ENCODE measurements at places on chromosomes 4 and X. TPM values are rescaled to one million over a fixed set of nuclear protein-coding genes. Genes with fewer than 3 reads are reported as not detected.

The RAB9B gene
- 18.5 TPM for total RNA-seq

The USP17L18 gene
- total RNA-seq: not detected

The TBX22 gene
- total RNA-seq: 1.3 TPM

The TEC gene
- 3.9 TPM for total RNA-seq

The EGFL6 gene
- total RNA-seq: 75.3 TPM

The NXF2B gene
- total RNA-seq: 0.44 TPM

The PRR32 gene
- 0.60 TPM for total RNA-seq

The TMEM47 gene
- total RNA-seq: 86.8 TPM

The TGIF2LX gene
- total RNA-seq: not detected

The TXK gene
- total RNA-seq: 2.9 TPM

The MAGEE1 gene
- 9.6 TPM for total RNA-seq

The F11 gene
- total RNA-seq: 0.44 TPM

The TMEM150C gene
- total RNA-seq: 24.6 TPM

The DCAF8L2 gene
- not detected for total RNA-seq

The SOX3 gene
- total RNA-seq: 2.1 TPM

The TCP11X2 gene
- total RNA-seq: 6.8 TPM

The AMBN gene
- not detected for total RNA-seq

The RBMXL3 gene
- total RNA-seq: not detected

All from camera-type eye (tissue), 1 donor.